ENCODE measurements at places on chromosomes 7 and 10.

- DNase-seq: no peak
These were observed 663 bp downstream of the MACC1 start for GRCh38 chr7:20216406-20217036.

DNA sequence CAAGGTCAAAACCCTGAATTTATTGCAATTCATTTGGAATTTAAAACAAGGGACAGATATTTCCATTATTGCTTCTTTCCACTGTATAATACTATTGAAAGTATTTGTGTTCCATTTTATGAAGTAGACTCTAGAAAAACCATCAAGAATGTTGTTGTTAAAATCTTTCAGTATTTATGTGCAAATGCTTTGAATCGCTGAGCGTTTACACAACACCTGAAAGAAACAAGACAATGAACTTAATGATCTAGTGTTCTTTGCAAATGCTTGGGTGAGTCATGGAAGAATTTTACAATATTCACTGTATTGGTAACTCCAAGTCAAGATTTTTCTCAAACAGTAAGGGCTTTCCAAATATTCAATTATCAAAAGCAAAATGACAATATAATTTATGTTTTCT, 97.1 kb downstream of the VIPR2 start:
- DNase-seq: no peak

DNA sequence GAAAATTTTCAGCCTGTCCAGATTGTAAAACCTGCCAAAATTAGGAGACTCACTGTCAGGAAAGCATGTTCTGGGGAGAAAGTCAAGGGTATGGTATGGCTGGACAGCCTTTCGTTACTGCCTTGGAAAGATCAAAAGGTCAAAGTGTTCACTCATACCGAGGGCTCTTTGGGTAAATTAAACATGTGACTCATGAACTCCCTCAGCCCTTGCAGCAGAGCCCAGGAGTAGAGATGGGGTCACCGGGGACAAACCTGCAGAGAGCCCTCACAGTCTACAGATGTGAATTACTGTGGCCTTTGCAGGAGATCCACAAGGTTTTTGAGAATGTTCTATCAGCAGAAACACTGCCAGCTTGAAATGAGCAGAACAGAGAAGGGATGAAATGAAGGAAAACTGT, 275.7 kb downstream of the KLF6 start:
- DNase-seq: no peak

- DNase-seq: no peak
These were observed 3.2 kb downstream of the ZNF775 start for GRCh38 chr7:150382123-150382843.

GRCh38 chr7:17782216-17782549, 158.1 kb downstream of the SNX13 start:
- no peak for DNase-seq

- no peak for DNase-seq
These were observed 37.6 kb downstream of the GET4 start for GRCh38 chr7:913736-914520.

GRCh38 chr10:128325788-128326187, 199.6 kb upstream of the MKI67 start:
- DNase-seq: no peak

- DNase-seq: no peak
These were observed 118.4 kb downstream of the MBL2 start for GRCh38 chr10:52654201-52654600.

GRCh38 chr10:90743291-90743690, 114.5 kb downstream of the HTR7 start:
- no peak for DNase-seq

- no peak for DNase-seq
These were observed 37.8 kb downstream of the HHEX start for GRCh38 chr10:92727550-92727949.

DNA sequence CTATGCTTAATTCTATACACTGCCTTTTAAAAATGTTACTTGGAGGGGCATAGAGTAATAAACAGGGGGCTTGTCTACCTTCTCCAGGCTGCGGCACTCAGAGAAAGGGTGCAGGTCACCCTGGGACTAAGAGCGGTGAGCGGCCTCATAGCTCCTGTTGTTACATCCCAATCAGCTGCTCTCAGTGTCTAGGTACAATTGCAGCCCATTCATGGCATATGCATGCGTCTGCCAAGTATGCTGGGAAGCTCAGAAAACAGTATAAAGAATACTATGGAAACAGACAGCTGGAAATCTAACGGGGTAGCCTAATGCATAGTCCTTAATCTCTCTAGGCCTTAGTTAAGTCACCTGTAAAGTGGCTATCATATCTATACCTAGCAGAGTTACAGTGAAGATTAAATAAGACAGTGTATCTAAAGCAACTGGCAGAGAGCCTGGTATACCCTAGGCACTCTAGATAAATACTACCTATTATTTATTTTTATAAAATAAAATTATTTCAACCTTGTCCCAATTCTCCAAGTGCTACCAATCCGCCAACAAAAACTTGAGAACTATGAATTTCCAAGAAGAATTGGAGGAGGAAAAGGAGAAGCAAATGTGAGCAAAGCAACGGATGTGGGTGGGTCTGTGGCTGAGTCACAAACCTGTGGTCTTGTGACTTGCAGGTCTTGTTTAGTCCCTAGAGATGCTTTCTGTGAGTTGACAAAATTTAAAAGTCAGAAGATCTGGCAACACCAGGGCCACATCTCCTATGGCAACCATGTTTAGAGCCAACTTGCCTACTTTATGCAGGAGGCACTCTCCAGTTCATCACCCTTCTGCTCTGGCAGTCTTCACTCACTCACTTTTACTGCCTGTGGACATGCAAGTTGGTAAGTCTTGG, 183.0 kb downstream of the RAPGEF5 start:
- DNase-seq: peak; percentile 81

DNA sequence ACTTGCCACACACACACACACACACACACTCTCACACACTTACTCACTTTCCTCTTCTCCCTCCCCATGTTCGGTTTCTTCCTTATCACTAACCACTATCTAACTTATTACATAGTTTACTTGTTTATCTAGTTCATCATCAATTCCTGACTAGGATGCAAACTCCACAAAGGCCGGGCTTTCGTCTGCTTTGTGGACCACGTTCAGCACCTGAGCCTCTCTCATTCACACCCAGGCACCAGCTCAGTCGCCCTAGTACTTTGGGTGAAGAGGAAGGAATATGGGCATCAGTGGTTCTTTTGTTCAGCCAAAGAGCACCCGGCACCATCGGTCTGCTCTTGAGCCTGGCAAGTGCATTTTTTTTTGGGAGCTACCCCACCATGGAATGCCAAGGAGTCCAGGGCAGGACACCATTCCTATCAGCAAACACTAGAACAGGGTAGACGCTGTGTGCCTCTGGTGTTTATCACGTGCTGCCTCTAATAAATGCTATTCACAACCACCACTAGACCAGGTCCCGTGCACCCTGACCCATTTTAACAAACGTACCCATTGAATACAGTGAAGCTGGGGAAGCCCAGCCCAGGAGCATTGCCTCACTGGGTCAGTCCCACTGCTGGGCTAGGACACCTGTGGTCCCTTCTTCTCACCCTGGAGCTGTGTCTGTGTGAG, 2.2 kb downstream of the C10orf67 start:
- no peak for DNase-seq

- DNase-seq: no peak
These were observed 169.0 kb upstream of the TMEM229A start for GRCh38 chr7:124201768-124202349.

DNA sequence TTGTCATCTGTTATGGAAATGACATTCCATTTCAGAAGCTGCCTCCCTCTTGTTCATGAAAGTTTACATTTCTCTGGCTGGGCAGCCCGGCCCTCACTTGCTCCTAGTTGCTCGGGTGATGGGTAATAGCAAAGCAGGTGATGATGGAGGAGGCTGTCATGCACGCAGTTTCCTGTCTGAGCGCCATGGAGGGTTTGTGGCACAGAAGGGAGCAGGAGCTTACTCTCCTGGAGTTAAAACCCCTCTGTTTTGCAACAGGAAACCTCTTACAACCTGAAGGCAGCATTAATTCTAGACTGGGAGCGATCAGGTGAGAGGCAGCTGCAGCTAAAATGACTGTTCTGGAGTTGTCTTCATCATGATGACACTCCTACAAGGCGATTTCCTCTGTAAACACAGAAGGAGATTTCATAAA, 34.1 kb upstream of the MKI67 start:
- peak; percentile 29 for DNase-seq

- peak; percentile 78 for DNase-seq
These were observed 293.3 kb upstream of the KLF14 start for GRCh38 chr7:131027287-131027773.

- DNase-seq: no peak
These were observed 11.7 kb downstream of the HSPA12A start for GRCh38 chr10:116730464-116731260.

GRCh38 chr7:139985811-139986210, 76.9 kb downstream of the PARP12 start:
- no peak for DNase-seq

GRCh38 chr10:51230887-51231585, 156.7 kb downstream of the PRKG1 start:
- no peak for DNase-seq

GRCh38 chr10:27457966-27458365, 46.1 kb upstream of the RAB18 start:
- no peak for DNase-seq

DNA sequence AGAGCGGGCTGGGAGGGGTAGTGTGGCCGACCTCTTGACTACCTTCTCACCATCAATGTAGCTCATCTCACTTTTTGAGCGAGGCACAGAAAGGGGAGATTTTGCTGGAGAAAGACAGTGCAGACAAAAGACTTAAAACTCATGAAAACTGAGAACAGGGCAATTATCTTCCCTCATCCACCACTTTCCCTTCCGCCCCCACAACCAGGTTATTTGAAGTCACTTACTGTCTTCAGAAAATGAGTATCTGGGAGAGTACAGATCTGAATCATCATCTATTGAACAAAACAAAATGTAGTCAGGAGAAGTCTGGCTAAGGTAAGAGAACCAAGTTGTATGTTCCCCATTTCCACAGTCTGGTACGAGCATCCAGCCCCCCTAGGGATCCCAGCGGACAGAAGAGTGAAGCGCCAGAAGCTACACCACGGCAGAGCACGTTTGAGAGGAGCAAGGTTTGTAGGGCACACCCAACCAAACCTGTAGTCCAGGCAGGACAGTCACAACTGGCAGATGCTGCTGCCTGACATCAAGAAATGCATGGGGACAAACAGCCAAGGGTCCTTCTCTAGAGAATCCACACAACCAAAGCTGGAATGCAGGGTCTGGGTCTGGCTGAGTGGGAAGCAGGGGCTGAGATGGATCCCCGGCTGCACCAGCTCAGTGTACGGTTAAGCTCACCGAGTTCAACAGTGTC, 93.4 kb upstream of the PDLIM1 start:
- DNase-seq: no peak

GRCh38 chr10:132667342-132668047, 118.5 kb downstream of the NKX6-2 start:
- DNase-seq: no peak

GRCh38 chr7:100157069-100157333, 1.5 kb downstream of the TRAPPC14 start:
- DNase-seq: no peak
